ENCODE measurements at places on chromosomes 4 and X. TPM values are rescaled to one million over a fixed set of nuclear protein-coding genes. Genes with fewer than 3 reads are reported as not detected.

The GPM6B gene
- total RNA-seq: not detected

The PNPLA4 gene
- 13.5 TPM for total RNA-seq

The HPGD gene
- total RNA-seq: 85.5 TPM

The KIAA1210 gene
- not detected for total RNA-seq

- no peak for DNase-seq
Observed at GRCh38 chr4:140071806-140072205, 82.2 kb downstream of the MAML3 start.

GRCh38 chrX:118734909-118735308, 7.5 kb downstream of the IL13RA1 start:
- DNase-seq: no peak

DNA sequence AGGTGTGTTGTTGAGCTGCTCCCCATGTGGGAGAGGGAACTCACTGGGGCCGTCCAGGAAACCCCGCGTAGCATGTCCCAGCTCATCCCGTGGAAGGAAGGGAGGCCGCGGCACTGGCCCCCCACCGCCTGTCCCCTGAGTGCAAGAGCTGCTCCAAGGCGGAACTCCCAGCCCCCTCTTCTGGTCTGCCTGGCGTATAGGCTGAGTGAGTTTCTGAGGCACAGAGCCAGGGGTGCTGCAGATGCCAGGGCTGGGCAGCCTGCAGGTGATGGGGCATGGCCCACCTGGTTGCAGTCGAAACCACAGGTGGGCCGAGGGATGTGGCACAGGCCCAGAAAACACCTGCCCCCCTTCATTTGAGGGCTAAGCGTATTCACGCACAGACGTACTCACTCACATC, 49.6 kb downstream of the ABLIM2 start:
- DNase-seq: no peak

DNA sequence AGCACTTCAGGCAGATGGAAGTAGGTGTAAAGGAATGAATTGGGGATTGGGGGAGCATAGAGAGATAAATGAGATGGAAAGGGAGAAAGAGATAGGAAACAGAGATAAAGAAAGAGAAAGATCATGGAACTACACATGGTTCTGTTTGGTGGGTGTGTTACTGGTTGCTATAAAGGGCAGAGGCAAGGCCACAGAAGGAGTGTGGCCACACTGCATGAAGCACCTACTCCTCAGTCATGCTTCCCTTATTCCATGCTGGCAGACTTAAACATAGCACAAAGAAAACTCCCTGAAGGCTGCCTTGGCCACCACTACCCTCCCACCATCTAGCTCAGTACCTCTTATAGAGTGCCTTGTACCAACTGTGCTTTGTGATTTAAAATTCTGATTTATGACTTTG, 56.9 kb downstream of the OPHN1 start:
- no peak for DNase-seq

GRCh38 chr4:4864940-4865704, 5.7 kb downstream of the MSX1 start:
- no peak for DNase-seq

DNA sequence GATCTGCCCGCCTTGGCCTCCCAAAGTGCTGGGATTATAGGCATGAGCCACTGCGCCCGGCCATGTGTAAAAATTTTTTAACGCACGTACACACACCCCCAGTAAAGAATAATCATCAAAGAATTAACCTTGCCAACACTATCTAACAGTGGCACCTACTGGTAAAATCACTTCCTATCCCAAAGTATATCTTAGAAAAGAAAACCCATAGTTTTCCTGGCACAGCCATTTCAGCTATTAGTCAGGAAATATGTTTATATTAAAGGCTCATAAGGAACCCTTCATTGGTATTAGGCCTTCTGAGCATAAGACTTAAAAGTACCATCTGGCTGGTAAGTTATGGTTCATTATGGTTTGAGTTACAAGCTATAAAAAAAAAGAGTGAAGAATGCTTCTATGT, 14.1 kb downstream of the S100G start:
- no peak for DNase-seq

GRCh38 chr4:38113132-38113531, 152.9 kb downstream of the PTTG2 start:
- DNase-seq: no peak

DNA sequence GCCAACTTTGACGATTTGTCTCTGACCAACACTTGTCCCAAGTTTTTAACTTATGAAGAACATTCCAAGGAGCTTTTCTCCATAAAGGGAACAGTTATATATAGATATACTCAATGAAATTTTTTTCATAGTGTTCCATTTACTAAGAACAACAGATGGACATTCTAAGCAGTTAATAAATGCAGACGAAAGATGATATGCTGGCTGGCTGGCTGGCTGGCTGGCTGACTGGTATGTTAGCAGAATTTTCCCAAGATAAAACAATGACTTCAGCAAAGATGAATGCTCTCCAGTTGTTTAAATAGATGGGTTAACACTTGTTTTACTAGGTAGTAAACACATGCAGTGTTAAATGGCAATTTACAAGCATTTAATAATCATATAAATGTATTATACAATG, 62.2 kb downstream of the SPANXN3 start:
- no peak for DNase-seq

- DNase-seq: no peak
Observed at GRCh38 chr4:151114338-151114737, 14.9 kb downstream of the RPS3A start.

DNA sequence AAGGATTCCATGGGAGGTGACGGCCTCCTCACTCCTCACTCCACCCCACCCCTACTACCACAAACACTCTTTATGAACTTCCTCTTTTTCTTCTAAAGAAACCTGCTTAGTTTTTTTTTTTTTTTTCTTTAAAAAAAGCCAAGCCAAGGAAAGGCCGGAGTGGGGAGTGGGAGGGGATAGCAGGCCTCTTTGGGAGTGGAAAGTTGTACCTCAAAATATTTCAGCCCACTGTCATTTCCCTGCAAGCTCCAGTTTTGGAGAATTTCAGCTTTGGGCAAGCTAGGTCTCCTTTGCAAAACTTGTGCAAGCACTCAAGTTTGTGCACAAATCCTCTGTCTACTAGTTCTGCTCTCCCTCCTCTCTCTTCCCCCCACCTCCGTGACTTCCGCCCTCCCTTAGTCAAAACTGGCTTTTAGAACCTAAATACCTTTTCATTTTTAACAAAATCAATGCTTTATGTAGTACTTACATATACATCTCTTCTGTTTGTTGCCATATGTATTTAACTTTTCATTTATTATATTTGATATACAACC, 512 bp upstream of the ANTXR2 start:
- no peak for DNase-seq

- DNase-seq: no peak
Observed at GRCh38 chr4:48041535-48042137, 25.1 kb downstream of the NIPAL1 start.

DNA sequence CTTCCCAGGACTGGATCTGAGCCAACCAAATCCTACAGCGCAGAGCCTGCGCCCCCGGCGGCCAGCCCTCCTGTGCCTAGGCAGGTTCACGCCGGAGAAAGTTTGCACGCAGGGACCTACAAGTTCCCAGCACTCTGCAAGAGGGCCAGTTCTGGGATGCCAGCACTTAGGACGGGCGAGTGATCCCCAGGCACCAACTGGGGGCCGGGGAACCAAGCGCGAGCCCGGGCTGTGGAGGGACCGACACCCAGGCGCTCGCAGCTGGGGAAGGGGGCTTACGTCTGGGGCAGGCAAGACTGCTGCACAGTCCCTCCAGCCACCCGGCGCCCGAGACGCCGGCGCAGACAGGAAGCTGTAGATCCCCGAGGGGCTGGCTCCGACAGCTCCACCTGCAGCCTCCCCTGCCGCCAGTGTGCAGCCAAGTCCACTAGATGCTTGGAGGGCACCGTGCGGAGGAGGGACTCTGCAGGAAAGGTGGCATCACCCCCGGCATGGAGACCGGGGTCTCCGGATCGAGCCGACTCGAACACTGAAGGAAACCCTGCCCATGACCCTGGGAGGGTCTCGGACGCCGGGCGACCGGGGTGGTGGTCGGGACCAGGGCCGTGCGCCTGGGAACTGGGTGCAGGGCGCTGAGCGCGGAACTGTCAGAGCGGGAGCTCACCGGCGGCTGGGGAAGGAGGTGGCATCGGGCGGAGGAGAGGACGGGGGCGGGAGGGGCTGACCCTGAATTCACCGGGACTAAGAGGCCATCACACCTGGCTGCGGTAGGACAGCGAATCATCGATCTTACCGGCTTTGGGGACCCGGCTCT, 566 bp downstream of the CORIN start:
- DNase-seq: peak; percentile 56

Data from Caco-2 (cell line).